ENCODE measurements at places on chromosomes 1 and 21. TPM values are rescaled to one million over a fixed set of nuclear protein-coding genes. Genes with fewer than 3 reads are reported as not detected.

The SLC35F3 gene
- 0.98 TPM for total RNA-seq

The ZBTB17 gene
- total RNA-seq, result 86.9 TPM

DNA sequence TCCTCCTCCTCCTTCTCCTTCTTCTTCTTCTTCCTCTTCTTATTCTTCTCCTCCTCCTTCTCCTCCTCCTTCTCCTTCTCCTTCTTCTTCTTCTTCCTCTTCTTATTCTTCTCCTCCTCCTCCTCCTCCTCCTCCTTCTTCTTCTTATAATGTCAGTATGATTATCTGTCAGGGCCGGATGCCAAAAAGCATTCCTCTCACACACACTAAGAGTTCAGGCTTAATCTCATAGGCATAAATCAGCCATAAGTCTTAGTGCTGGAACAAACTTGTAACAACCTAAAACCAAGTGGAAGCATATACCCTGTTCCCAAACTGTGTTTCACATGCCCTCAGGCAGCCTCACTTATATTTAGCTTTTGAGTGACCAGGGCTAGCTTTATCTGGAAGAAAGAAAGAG lies 240.3 kb downstream of the LMX1A start:
- no peak for DNase-seq
- peaks cover 14% of the 10 kb centered on the region for H3K27me3 ChIP-seq
- H3K4me3 ChIP-seq, result no peak overlapping the region
- no peaks in the 10 kb centered on the region for H3K36me3 ChIP-seq
- no peaks in the 10 kb centered on the region for H3K4me1 ChIP-seq

DNA sequence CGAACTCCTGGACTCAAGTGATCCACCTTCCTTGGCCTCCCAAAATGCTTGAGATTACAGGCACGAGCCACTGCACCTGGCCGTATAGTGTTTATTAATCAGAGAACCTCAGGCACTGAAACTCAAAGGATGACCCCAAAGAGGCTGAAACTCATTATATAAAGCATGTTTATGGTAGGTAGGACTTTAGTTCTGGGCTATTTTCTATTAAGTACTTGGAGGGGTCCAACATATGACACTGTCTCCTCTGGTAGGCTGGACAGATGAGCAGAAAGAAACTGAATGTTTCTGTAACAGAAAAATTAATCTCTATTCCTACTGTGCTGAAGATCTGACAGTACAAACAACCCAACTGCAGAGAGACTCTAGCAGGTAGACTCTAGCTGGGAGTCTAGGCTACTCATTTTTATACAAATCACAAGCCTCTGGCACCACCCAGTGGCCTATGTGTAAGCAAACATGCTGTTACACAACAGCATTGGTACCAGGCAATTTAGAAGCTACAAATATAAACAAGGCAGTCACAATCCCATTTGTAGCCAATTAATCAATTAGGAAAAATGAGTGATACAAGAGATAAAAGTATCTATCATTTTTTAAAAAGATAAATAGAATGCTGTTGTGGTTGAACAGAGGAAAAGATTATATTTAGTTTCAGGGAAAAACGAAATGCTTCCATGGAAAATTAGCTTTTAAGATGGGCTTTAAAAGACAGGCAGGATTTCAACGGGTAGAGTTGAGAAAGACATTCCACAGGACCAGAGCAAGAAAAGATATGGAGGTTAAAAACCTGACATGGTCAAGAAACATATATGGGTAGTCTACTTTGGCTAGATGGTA lies 10.4 kb downstream of the DCAF8 start:
- no peaks in the 10 kb centered on the region for H3K36me3 ChIP-seq
- peak overlapping the region; percentile 66 for H3K4me3 ChIP-seq
- DNase-seq, result peak; percentile 68
- H3K27ac ChIP-seq, result peak overlapping the region; percentile 69

- H3K36me3 ChIP-seq, result no peaks in the 10 kb centered on the region
- H3K4me1 ChIP-seq, result peaks cover 17% of the 10 kb centered on the region
- DNase-seq, result peak; percentile 91
- no peak overlapping the region for H3K4me3 ChIP-seq
- H3K27ac ChIP-seq, result peak overlapping the region; percentile 2
These were observed 43.5 kb upstream of the RAB4A start for GRCh38 chr1:229227298-229227919.

- no peak overlapping the region for H3K27ac ChIP-seq
- no peak overlapping the region for H3K4me3 ChIP-seq
- H3K4me1 ChIP-seq, result peaks cover 32% of the 10 kb centered on the region
These were observed 31.2 kb upstream of the IFNAR2 start for GRCh38 chr21:33198346-33199099.

GRCh38 chr1:109880971-109881894 lies 29.4 kb upstream of the CSF1 start:
- H3K27ac ChIP-seq, result no peak overlapping the region
- peaks cover 2% of the 10 kb centered on the region for H3K4me1 ChIP-seq
- no peak overlapping the region for H3K4me3 ChIP-seq
- H3K27me3 ChIP-seq, result no peaks in the 10 kb centered on the region

The BPNT1 gene
- 26.0 TPM for total RNA-seq

DNA sequence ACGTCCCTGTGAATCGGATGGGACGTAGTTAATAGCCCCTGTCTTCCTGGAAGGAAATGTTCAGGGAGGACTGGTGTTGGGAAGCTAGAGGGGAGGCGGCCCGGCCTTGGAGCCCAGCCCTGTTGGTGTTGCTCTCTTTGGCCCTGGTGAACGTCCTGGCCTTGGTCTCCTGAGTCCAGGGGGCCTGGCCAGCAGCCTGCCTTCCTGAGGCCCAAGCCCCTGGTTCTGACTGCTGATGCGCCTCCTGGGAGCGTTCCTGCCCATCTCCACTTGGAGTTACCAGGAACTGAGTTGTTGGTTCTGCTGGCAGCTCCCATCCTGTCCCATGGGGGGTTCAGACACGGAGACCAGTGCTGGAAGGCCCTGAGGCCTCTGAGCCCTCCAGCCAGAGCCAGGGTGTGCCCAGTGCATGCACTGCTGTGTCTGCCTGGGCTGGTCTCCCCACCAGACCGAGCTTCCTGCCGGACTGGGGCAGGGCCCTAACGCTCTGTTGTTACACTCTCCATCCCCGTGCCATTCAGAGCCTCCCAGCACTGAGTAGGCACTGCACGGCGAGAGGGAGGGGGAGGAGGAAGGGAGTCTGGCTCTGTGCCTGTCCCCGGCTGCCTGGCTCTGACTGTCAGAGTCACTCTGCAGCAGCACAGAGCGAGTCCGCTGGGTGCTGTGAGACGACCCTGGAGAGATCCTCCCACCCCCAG lies 382.5 kb upstream of the VAMP3 start:
- no peak for DNase-seq
- H3K4me3 ChIP-seq, result no peak overlapping the region
- peaks cover 8% of the 10 kb centered on the region for H3K27me3 ChIP-seq

- H3K4me1 ChIP-seq, result no peaks in the 10 kb centered on the region
- no peaks in the 10 kb centered on the region for H3K27me3 ChIP-seq
- H3K36me3 ChIP-seq, result no peaks in the 10 kb centered on the region
- DNase-seq, result no peak
These were observed 198.3 kb downstream of the OLFM3 start for GRCh38 chr1:101798417-101798816.

The PGLYRP4 gene
- not detected for total RNA-seq

DNA sequence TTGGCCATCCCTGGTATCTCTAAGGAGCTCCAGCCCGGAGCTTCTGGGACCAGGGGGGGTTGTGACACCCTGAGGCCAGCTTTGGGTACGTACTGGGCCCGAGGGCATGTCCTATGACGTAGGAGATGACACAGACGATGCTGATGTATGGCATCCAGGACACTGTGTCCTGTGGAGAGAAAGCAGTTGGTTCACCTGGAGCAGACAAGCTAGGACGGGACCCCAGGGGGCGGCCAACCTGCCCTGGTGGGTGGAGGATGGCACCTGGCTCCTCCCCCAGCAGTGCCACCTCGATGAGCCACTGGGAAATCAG lies 12.1 kb upstream of the SLC2A7 start:
- no peak for DNase-seq
- H3K27ac ChIP-seq, result no peak overlapping the region
- H3K4me3 ChIP-seq, result no peak overlapping the region
- H3K27me3 ChIP-seq, result no peaks in the 10 kb centered on the region
- no peaks in the 10 kb centered on the region for H3K4me1 ChIP-seq
- H3K36me3 ChIP-seq, result peaks cover 17% of the 10 kb centered on the region

Data from glutamatergic neuron (in vitro differentiated cells).